ENCODE measurements at places on chromosomes 5 and 9.

DNA sequence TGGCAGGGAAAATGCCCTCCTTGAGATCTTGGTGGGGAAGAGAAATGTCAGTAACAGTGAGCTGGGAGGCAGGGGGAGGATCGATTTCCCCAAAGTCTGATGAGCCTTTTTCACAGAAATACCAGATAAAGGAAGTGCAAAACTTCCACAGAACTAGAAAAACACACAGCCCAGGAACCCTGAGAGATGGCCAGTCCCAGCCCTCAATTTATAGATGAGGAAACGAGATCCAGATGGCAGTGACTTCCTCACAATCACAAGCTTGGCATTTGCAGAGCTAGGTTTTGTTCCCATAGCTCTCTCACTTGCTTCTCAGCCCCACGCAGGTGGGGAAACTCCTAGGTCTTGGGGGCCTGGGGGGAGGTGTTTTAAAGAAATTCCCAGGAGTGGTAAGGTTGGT lies 3.8 kb upstream of the GGTA1 start:
- DNase-seq: no peak

DNA sequence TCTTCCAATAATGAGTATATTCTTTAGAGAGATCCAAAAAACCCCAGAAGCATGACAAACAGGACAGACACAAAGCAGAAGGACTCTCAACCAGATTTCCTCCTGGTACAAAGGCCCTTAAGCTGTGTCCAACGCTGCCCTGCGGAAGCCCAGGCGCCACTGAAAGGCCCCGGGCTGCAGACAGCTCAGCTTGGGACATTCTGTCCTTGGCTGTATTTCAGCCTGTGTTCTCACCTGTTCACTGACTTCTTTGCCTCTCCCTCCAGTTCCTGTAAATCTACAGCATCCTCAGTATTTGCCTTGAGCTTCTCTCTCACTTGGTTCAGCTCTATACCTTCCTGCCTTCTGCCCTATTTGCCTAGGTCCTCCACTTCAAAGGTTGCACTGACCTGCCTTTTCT lies 96.5 kb downstream of the SH3TC2 start:
- no peak for DNase-seq

DNA sequence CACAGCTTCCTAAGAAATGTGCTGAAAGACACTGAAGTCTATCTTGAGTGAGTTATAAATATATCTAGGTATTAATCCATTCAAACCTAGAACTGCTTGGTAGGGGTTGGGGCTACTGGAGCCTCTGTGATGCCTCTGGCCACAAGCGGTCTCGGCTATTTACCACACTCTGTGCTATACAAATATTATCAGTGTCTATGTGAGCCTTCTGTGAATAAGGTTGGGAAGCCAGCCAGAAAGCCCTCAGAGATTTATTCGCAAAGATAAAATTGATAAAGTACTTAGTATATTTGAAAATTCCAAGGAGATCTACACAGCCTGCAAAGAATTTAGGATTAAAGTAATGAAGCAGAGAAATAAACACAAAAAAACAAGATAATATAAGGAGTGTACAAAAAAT lies 41.4 kb downstream of the LIFR start:
- DNase-seq: no peak

GRCh38 chr9:95634536-95634935 lies 117.8 kb upstream of the PTCH1 start:
- no peak for DNase-seq

GRCh38 chr9:132946211-132946610 lies 1.8 kb upstream of the TSC1 start:
- DNase-seq: no peak

- DNase-seq: no peak
These were observed 53.8 kb upstream of the PAPPA start for GRCh38 chr9:116099821-116100220.

- no peak for DNase-seq
These were observed 412.5 kb downstream of the CCDC171 start for GRCh38 chr9:15965246-15965745.

- DNase-seq: no peak
These were observed 150.9 kb downstream of the ADGRV1 start for GRCh38 chr5:90709323-90710155.

DNA sequence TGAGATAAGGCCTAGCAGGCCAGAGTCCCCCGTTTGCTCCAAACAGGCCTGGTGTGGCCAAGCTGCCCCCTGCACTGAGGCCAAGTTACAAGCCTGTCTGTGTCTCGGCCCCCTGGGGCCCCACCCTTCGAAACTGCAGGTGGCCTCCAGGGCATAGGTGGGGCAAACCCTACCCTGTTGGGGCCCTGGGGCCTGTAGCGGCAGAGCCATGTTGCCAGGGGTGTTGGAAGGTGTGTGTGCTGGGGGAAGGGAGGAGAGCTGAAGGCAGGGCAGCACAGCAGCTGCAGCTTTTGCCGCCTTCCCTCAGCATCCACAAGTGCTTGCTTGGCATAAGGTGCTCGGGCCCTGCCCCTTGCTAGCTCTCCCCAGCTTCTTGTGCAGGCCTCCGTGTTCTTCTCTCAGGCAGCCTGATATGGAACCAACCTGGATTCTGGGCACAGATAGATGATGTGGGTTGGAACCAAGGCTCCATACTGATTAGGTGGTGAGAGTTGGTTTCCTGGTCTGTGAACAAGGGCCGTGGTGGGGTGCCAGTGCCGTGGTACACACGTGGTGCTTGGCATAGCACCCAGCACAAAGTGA lies 12.7 kb downstream of the IRF1 start:
- DNase-seq: no peak

- DNase-seq: peak; percentile 56
These were observed 8.0 kb downstream of the NTNG2 start for GRCh38 chr9:132169672-132170392.

DNA sequence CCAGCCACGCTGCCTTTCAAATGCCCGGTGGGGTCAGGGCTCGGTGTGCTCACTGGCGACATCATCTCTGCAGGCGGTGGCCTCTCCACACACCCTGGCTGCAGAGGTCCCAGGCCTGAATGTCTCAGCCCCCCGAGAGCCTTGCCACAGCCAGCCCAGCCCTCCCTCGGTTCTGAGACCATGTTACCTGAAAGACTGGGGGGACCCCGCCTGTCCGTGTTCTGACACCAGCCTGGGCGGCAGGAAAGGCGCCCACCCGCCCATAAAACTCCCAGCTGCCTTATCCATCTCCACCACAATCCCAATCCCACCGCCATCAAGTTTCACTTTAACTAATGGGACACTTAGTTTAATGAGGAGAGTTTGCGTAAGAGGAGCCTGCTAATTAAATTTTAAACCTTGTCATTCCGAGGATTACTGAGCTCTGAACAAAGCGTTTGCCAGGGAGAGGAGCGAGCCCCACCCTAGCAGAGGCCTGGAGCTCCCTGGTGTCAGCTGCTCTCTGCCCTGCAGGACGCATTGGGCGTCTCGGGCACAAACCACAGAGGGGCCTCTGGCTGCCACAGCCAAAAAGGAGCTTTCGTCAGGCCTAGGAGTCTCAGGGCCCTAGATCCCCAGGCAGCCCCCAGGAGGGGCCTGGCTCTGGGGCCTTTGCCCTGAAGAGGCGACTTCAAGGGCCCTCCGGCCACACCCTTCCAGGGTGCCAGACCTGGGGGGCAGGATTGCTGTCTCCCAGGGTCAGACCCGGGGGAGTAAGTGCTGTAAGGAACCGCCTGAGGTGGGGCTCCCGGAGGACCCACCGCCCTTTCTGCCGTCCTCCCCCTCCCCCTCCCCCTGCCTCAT lies 15.3 kb downstream of the LHX3 start:
- no peak for DNase-seq

DNA sequence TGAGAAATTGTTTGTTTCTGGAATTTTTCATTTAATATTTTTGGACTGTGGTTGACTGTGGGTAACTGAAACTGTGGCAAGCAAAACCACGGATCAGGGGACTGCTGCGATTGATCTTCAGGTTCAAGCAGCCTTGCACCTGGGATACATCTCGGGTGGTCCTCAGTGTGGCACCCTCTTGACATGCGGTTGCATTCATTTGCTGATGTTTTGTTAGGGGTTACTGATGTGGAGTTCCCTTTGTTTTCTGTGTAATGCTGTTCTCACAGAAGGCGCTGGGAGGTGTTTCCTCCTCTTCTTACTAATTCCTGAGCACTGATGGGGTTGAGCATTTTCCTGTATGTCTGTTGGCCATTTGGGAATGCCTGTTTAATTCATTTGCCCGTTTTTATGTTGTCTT lies 60.4 kb downstream of the EHMT1 start:
- DNase-seq: no peak

DNA sequence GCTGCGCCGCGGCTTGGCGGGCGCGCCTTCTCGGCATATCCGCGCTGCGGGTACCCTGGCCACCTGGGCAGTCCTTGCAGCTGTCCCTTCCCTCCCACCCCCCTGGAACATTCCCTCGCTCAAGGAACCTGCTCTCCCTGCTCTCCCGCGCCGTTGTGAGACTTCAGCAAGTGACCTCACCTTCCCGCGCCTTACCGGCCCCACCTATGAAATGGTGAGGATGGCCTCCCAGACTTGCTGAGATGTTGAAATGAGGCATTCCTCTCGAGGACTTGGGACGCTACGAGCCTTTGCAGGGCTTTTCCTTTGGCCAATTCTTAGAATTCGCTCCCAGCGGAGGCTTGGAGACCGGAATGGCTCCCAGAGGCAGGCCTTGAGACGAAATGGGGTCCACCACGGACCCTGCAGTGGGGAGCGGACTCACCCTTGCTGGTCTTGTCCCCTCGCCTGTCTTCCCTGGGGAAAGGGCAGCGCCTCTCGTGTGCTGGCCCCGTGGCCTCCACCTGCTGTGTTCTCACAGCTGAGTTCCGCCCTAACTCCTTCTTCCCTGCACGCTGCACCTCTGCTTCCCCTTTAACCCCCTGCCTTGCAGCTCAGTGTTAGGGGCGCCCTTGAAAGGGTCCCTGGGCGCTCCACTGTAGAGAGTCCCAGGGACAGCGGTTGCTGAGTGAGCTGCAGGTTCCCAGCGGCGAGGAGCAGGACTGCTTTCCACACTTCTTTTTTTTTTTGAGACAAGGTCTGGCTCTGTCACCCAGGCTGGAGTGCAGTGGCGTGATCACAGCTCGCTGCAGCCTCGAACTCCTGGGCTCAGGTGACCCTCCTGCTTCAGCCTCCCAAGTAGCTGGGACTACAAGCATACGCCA lies 907 bp downstream of the HMCN2 start:
- DNase-seq: no peak

GRCh38 chr5:150184990-150185912 lies 4.6 kb upstream of the SLC6A7 start:
- DNase-seq: no peak

GRCh38 chr5:67496051-67496450 lies 299.5 kb upstream of the CD180 start:
- DNase-seq: no peak

GRCh38 chr9:3458806-3459475 lies 66.9 kb downstream of the RFX3 start:
- no peak for DNase-seq

- DNase-seq: no peak
These were observed 187.3 kb downstream of the TENT4A start for GRCh38 chr5:6900247-6901227.

DNA sequence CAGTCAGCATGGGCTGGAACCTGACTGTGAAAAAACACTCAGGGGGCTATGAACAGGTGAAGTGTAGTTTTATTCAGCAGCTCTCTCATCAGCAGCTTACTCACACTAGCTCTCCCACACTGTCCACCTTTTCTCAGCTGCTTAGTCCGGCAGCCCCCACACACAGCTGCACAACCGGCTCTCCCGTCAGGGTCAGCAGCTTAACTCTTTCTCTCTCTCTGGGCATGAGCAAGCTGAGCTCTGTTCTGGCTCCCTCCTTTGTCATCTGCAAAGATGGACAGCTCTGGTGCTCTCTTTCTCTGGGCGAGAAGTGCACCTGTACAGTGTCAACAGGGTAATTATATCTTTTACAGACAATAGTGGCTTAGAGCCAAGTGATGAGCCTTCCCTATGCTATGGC lies 8.2 kb downstream of the DMAC1 start:
- DNase-seq: no peak

- DNase-seq: no peak
These were observed 595.2 kb upstream of the ARRDC3 start for GRCh38 chr5:91978221-91978882.

GRCh38 chr5:33769196-33769595 lies 122.6 kb downstream of the ADAMTS12 start:
- no peak for DNase-seq

DNA sequence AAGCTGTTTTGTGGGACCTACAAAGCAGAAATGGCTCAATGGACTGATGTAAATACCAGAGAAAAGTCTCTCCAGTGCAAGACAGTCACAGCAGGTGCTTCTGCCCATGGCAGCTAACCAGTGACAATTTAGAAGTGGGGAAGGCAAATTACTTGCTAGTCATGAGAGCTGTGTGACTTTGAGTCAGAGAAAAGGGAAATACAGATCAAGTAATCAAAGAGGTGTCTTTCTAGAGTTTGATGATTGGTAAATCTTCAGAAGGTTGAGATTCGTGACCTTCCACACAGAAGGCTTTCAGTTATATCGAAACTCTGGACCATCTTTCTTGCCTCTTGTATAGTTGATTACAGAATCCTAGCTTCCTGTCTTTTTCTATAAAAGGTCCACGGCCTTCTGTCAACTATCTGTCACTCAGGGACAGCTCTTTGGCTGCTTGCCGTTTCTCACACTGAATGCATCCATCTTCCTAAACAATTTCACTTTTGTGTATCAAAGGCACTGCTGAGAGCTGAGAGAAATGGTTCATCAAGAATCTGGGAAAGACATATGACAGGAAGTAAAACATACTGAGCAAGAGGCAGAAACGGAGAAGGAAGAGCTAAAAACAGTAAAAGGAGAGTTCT lies 993.9 kb upstream of the ACO1 start:
- no peak for DNase-seq

DNA sequence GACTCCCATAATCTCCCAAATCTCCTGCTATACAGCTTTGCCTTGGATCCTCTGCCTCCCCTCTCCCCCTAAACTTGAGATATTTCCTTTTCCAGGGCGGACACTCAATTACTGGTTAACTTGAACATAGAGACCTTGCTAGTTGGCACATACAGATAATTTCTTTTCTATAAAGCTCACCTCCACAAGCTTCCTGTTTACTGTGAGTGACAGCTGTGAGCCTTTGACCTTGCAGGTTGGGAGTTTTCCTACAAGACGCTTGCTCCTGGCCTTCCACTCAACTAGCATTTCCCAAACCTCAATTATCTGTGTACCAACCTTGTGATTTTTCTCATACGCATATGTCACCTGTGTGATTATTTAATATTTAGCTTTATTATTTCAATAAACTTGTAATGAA lies 114.5 kb downstream of the GNA14 start:
- no peak for DNase-seq

GRCh38 chr9:117763314-117763713 lies 59.1 kb downstream of the TLR4 start:
- no peak for DNase-seq

GRCh38 chr5:150261231-150261630 lies 28.3 kb downstream of the CAMK2A start:
- DNase-seq: no peak
